Left ventricle myocardium inferior (tissue), 1 donor: ENCODE measurements at places on chromosomes 2 and 18.
A peak's percentile ranks its signal among the peaks of the same experiment; 100 is the strongest.

- H3K4me1 ChIP-seq, result peaks cover 33% of the 10 kb centered on the region
- no peak overlapping the region for H3K4me3 ChIP-seq
- peaks cover 42% of the 10 kb centered on the region for H3K36me3 ChIP-seq
- H3K27me3 ChIP-seq, result no peaks in the 10 kb centered on the region
- no peak for DNase-seq
These were observed 26.1 kb downstream of the ITGB1BP1 start for GRCh38 chr2:9397201-9397600.

- H3K4me1 ChIP-seq, result no peaks in the 10 kb centered on the region
- no peak overlapping the region for H3K27ac ChIP-seq
- H3K27me3 ChIP-seq, result no peaks in the 10 kb centered on the region
- no peak overlapping the region for H3K4me3 ChIP-seq
These were observed 17.6 kb downstream of the FN1 start for GRCh38 chr2:215418064-215418963.

- no peaks in the 10 kb centered on the region for H3K27me3 ChIP-seq
- no peaks in the 10 kb centered on the region for H3K36me3 ChIP-seq
- H3K4me1 ChIP-seq, result peaks cover 14% of the 10 kb centered on the region
- no peak overlapping the region for H3K27ac ChIP-seq
These were observed 82.2 kb upstream of the ITGA4 start for GRCh38 chr2:181374781-181375675.

DNA sequence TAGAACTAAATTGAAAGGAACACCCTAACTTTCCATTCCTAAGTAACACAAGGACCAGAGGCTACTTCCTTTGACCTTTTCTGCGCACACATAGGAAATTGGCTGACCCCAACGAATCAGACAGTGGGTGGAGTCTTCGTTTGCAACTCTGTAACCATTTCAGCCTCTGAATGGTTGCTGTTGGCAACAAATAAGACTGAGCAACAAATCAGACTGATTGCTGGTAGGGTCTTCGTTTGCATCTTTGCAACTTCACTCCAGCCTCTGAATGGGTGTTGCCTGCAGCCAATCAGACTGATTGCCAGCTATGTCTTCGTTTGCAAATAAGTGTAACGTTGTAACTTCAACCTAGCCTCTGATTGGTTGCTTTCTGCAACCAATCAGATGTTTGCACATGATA lies 34.6 kb downstream of the USP40 start:
- DNase-seq, result no peak
- no peaks in the 10 kb centered on the region for H3K27me3 ChIP-seq
- peaks cover 6% of the 10 kb centered on the region for H3K4me1 ChIP-seq
- H3K36me3 ChIP-seq, result peaks cover 50% of the 10 kb centered on the region

- peaks cover 25% of the 10 kb centered on the region for H3K27me3 ChIP-seq
- no peak overlapping the region for H3K27ac ChIP-seq
- no peaks in the 10 kb centered on the region for H3K4me1 ChIP-seq
- H3K36me3 ChIP-seq, result no peaks in the 10 kb centered on the region
These were observed 355.7 kb upstream of the RAB6C start for GRCh38 chr2:129623783-129624182.

DNA sequence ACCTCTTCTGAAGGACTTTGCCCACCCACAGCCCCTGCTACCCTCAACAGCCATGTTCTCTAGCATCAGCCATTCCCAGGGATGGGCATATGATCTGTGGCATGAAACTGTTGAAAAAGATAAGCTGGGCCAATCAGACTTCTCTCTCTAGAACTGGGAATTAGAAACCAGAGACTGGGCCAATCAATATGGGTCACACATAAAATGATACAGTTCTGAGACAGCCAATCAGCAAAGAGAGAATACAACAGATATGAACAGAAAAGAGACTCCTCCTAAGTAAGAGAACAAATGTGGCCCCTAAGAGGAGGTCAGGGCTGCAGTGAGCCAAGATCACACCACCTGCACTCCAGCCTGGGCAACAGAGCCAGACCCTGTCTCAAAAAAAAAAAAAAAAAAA lies 2.1 kb downstream of the KIDINS220 start:
- H3K4me1 ChIP-seq, result peaks cover 76% of the 10 kb centered on the region
- no peaks in the 10 kb centered on the region for H3K36me3 ChIP-seq
- H3K27ac ChIP-seq, result no peak overlapping the region
- H3K4me3 ChIP-seq, result peak overlapping the region; percentile 100

DNA sequence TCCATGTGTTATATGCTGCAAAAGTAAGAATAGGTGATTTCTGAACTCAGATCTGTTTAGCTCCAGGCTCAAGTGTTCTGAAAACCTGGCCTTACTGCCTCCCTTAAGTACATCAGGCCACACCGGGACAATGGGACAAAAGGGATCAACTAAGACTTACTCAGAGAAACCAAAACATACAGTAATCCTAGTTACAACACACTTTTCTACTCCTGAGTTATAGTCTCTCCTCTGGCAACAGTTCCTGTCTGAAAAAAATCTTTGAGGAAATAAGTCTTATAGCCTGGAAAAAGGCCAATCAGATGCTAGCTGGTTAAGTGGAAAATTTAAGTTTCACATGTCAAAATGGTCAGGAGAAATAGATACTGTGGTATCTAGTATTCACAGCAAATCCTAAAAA lies 5.6 kb downstream of the METTL5 start:
- no peak for DNase-seq
- peaks cover 49% of the 10 kb centered on the region for H3K36me3 ChIP-seq
- peaks cover 24% of the 10 kb centered on the region for H3K4me1 ChIP-seq
- no peak overlapping the region for H3K27ac ChIP-seq
